Breast epithelium (tissue), 4 donors: ENCODE measurements at places on chromosomes 7 and 10.

GRCh38 chr10:112607506-112607905 lies 160.5 kb downstream of the VTI1A start:
- H3K36me3 ChIP-seq, result no peaks in the 10 kb centered on the region
- no peaks in the 10 kb centered on the region for H3K4me1 ChIP-seq
- DNase-seq, result no peak
- H3K27ac ChIP-seq, result no peak overlapping the region

GRCh38 chr7:93476491-93477344 lies 97.8 kb downstream of the CALCR start:
- H3K36me3 ChIP-seq, result no peaks in the 10 kb centered on the region
- no peaks in the 10 kb centered on the region for H3K4me1 ChIP-seq
- H3K27ac ChIP-seq, result no peak overlapping the region
- no peaks in the 10 kb centered on the region for H3K27me3 ChIP-seq
- H3K4me3 ChIP-seq, result no peak overlapping the region

DNA sequence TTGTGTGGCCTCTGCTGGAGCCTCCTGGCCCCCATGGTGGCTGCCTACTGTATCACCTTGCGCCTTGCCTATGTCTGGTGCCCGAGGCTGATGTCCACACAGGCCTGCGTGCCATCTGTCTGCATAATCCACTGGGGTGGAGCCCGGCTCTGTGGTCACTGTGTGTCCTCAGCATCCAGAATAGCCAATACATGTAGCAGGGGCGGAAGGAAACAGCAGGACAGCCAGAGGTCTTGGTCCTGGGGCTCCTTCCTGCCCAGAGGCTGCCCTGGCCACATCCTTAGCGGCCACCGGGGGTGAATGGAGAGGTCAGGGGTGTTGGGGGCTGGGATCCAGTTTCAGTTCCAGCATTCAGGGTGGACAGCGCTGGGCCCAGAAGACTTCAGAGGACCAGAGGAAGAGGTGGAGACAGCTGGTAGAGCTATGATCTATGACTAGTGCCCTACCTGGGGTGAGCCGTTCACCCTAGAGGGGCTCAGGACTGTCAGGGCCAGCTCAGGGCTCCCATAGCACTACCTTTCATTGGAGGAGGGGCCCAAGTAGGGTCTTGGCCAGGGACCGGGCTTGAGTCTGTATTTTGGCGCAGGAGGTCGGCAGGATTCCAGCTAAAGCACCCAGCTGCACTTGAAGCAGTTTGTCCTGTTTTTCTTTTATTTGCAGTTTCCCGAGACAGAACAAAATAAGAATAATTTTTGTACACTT lies 15.9 kb downstream of the YKT6 start:
- H3K36me3 ChIP-seq, result no peaks in the 10 kb centered on the region
- H3K27ac ChIP-seq, result no peak overlapping the region
- DNase-seq, result peak; percentile 37
- H3K27me3 ChIP-seq, result no peaks in the 10 kb centered on the region
- no peaks in the 10 kb centered on the region for H3K4me1 ChIP-seq
- no peak overlapping the region for H3K4me3 ChIP-seq

DNA sequence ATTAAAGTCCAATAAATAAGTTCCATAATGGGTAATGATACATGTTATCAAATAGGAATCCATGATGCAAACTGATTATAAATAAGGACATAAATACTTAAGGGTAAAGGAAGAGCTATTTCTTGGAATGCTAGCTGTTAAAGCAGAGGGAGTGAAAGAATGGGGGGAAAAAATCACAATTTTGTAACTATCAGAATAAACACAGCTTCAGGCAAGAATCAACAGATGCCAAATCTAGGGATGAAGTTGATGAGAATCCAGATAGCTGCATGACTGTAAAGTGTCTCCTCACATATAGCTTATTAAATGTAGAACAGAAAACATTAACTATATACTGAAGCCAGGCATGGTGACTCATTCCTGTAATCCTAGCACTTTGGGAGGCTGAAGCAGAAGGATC lies 4.9 kb downstream of the IPMK start:
- H3K4me3 ChIP-seq, result no peak overlapping the region
- H3K36me3 ChIP-seq, result no peaks in the 10 kb centered on the region
- peaks cover 5% of the 10 kb centered on the region for H3K4me1 ChIP-seq
- no peaks in the 10 kb centered on the region for H3K27me3 ChIP-seq
- no peak overlapping the region for H3K27ac ChIP-seq

GRCh38 chr10:119401671-119402395 lies 140.7 kb downstream of the RGS10 start:
- peak overlapping the region; percentile 86 for H3K27ac ChIP-seq
- no peak overlapping the region for H3K4me3 ChIP-seq
- DNase-seq, result no peak

- no peak for DNase-seq
- no peaks in the 10 kb centered on the region for H3K27me3 ChIP-seq
- H3K4me3 ChIP-seq, result peak within 1 kb of the TSS; percentile 61
- H3K27ac ChIP-seq, result peak within 1 kb of the TSS; percentile 100
Observed at GRCh38 chr10:3784510-3785250, at the start of gene KLF6. Gene KLF6 (minus strand): TSS chr10:3785209. CDS start chr10:3785014, 195 bp downstream.

DNA sequence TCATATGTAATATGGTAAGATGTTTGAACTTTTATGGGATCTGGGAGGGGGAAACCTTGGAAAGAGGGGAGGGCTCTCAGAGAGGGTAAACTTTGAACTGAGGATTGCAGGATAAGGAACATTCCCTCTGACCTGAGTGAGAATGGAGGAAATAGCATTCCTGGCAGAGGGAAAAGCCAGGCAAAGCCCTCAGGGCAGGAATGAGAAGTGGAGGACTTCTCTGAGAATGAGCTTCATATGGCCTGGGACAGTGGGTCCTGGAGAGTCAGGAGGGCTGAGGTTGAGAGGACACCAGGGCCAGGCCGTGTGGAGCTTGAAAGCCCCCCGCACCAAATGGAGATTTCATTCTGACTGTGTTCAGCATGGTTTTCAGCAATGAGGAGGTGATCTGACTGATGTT lies 34.2 kb downstream of the NPVF start:
- H3K36me3 ChIP-seq, result no peaks in the 10 kb centered on the region
- no peaks in the 10 kb centered on the region for H3K27me3 ChIP-seq
- no peak for DNase-seq
- no peak overlapping the region for H3K4me3 ChIP-seq

GRCh38 chr7:134996097-134996550 lies 9.8 kb downstream of the AGBL3 start:
- no peaks in the 10 kb centered on the region for H3K4me1 ChIP-seq
- H3K27ac ChIP-seq, result peak overlapping the region; percentile 4
- no peak overlapping the region for H3K4me3 ChIP-seq
- no peak for DNase-seq
- H3K36me3 ChIP-seq, result no peaks in the 10 kb centered on the region

- H3K4me3 ChIP-seq, result no peak overlapping the region
- no peaks in the 10 kb centered on the region for H3K27me3 ChIP-seq
- H3K27ac ChIP-seq, result no peak overlapping the region
- DNase-seq, result no peak
- no peaks in the 10 kb centered on the region for H3K36me3 ChIP-seq
Observed at GRCh38 chr10:126394948-126395347, 6.7 kb upstream of the ADAM12 start.

- no peak overlapping the region for H3K4me3 ChIP-seq
- DNase-seq, result no peak
- H3K27ac ChIP-seq, result peak overlapping the region; percentile 81
- no peaks in the 10 kb centered on the region for H3K27me3 ChIP-seq
Observed at GRCh38 chr7:112421666-112422486, 28.4 kb upstream of the IFRD1 start.

GRCh38 chr10:79936625-79937615 lies 12.0 kb downstream of the SFTPD start:
- H3K36me3 ChIP-seq, result no peaks in the 10 kb centered on the region
- DNase-seq, result no peak
- H3K4me1 ChIP-seq, result no peaks in the 10 kb centered on the region
- no peak overlapping the region for H3K4me3 ChIP-seq
- H3K27me3 ChIP-seq, result no peaks in the 10 kb centered on the region

DNA sequence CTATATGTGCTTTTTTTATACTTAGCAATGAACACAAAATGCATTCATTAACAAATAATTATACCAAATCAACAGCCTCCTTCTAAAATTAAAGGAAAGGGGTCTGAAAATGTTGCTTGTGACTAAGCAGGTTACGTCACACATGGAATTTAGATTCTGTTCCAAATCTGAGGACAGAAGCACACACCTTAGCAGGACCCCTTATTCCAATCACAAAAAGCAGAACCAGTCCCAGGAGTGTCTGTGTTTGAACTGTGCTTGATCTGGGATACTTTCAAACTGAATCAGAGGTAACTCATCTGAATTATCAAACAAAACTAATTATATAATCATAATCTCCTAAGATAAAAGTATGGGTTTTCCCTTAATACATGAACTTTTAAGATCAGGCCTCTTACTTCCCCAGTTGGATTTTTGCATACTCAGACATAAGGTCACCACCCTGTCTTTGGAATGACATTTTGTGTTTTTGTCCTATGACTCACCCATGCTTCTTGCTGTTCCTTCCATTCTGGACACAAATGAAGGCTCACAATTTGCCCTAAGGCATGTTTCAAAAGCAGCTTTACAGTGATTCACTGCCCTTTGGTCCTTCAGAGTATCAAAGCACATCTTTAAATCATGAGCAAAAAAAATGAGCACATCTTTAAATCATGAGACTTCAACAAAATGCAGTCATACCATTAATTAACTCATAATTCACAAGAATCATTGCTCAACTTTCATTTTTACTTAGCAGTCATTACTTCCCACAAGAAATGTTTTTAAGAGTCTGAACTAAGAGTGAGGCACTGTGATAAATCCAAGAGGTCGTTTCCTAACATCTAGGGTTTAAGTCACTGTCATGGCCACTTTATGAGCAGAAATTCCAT lies 35.5 kb downstream of the SEMA3C start:
- peak overlapping the region; percentile 82 for H3K27ac ChIP-seq
- H3K27me3 ChIP-seq, result no peaks in the 10 kb centered on the region
- DNase-seq, result peak; percentile 39
- no peak overlapping the region for H3K4me3 ChIP-seq

DNA sequence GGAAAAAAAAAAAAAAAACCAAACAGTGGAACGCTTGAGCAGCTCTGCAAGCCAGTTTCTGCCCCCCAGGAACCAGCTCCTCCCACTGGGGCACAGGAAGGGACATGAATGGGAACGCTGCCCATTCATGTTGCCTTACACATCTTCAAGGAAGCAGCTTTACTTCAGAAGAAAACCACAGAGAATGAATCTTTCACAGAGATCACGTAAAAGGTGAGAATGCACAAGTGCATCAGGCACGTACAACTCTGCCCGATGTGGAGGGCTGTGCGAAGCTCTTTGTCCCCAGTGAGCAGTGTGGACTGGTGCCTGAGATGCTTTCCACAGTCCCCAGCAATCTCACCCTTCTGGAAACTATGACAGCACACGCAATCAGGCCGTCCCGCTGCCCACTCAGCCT lies 106.2 kb downstream of the DLG5 start:
- no peak overlapping the region for H3K4me3 ChIP-seq
- H3K4me1 ChIP-seq, result no peaks in the 10 kb centered on the region
- no peak for DNase-seq
- no peaks in the 10 kb centered on the region for H3K27me3 ChIP-seq
- peak overlapping the region; percentile 19 for H3K27ac ChIP-seq

DNA sequence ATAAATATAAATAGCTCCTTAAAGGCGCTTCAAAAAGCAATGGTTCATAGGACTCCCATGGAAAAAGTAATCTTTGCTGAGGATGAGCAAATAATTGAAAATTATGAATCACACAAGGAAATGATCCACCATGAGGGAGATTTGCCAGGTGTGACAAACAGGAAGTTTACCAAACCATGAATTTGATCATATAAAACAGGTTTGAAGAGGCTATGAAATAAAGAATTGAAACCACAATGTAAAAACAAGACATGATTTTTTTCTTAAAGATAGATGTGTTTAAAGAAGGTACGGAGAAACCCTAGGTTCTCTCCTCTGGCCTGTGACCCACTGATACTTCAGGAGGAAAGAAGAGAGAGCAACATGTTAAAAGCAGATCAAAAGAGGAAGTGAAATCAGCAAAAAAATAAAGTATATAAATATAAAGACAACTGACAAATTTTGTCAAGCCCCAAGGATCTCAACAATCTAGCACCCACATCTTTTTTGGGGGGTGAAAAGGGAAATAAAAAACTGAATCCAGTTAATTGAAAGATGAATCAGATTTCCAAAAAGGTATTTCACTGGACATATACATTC lies 111.3 kb upstream of the ASAH2 start:
- H3K36me3 ChIP-seq, result no peaks in the 10 kb centered on the region
- H3K4me3 ChIP-seq, result no peak overlapping the region
- DNase-seq, result no peak
- H3K4me1 ChIP-seq, result no peaks in the 10 kb centered on the region
- H3K27me3 ChIP-seq, result no peaks in the 10 kb centered on the region

- DNase-seq, result no peak
- no peaks in the 10 kb centered on the region for H3K36me3 ChIP-seq
- no peaks in the 10 kb centered on the region for H3K4me1 ChIP-seq
- H3K27ac ChIP-seq, result no peak overlapping the region
- H3K27me3 ChIP-seq, result no peaks in the 10 kb centered on the region
- no peak overlapping the region for H3K4me3 ChIP-seq
Observed at GRCh38 chr7:20681258-20681882, 65.9 kb downstream of the ABCB5 start.

DNA sequence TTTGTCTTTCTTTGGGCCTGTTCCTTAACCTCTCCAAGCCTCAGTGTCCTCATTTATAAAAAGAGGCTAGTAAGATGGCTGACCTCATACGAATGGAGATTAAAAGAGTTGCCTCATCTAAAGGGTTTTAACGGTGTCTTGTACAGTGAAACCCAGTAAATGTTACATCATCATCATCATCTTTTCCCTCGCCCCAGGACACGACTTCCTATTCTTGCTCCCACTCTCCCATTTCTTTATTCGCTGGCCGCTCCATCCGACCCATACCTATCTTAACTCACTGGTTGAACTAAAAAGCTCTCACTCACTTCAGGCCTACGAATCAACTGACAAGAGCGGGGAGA lies 554 bp downstream of the FRA10AC1 start:
- H3K36me3 ChIP-seq, result peaks cover 10% of the 10 kb centered on the region
- peak overlapping the region; percentile 60 for H3K4me3 ChIP-seq
- H3K27me3 ChIP-seq, result no peaks in the 10 kb centered on the region
- peak overlapping the region; percentile 95 for H3K27ac ChIP-seq
- DNase-seq, result no peak

DNA sequence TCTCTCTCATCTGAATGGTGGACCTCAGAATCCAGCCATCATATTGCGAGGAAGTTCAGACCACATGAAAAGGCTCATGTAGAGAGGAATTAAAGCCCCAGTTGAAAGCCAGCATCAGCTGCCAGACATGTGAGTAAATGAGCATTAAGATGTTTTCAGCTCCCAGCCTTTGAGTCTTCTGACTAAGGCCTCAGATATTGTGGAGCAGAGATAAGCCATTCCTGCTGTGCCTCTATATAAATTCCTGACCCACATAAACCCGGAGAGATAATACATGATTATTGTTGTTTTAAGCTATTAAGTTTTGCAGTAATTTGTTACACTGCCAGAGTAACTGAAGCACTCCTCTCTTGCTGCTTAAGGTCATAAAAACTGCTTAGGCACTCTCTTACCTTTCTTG lies 14.6 kb downstream of the FAM149B1 start:
- no peaks in the 10 kb centered on the region for H3K27me3 ChIP-seq
- no peak for DNase-seq
- no peaks in the 10 kb centered on the region for H3K36me3 ChIP-seq

DNA sequence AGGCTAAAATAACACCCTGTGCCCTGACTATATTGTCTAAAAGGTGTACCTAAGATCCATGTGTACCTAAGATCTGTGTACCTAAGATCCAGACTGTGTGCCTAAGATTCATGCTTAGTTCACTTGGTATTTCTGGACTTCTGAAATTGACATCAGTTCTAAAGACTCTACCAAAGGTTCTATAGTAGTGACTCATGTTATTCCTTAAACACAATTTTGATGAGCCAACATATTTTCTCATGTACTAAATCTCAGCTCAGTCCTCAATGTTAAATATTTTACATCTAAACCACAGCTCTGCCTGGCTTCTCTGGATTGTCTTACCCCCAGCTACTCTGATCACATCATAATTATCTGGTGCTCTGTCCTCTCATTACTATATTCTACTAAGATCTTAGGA lies 802.3 kb upstream of the SORCS1 start:
- no peak overlapping the region for H3K4me3 ChIP-seq
- no peak overlapping the region for H3K27ac ChIP-seq
- no peak for DNase-seq
